Fibroblast of mammary gland (primary cell): ENCODE measurements at places on chromosomes 2 and 18.
A peak's percentile ranks its signal among the peaks of the same experiment; 100 is the strongest.

DNA sequence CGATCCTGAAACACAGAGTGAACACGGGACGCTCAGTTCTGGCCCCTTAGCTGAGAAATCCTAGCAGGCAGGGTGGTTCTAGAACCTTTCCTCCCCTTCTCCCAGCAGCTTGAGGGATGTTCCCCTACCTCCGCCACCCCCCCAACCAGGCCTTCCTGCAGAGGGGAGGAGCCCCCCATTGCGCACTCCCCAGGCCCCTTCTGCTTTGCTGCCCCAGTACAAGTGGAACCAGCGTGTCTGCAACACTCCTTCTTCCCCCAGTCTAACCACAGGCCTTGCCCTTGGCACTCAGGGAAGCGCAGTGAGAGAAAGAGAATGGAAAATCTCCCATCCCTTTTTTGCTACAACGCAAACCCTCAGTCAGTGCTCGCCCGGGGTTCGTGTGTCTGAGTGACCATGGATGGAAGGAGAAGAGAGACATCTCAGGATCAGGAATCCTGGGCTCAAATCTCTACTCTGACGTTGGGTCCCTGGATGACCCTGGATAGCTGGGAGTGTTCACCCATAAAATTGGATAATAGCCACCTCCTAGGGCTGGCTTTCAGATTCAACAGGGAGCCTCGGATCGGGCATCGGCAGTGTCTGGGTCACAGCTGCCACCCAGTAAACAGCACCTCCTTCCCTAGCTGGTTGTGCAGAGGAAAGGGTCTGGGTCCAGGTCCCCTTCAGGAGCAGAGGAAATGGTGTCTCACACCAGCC is 3.7 kb downstream of the NPPC start:
- DNase-seq, result no peak

DNA sequence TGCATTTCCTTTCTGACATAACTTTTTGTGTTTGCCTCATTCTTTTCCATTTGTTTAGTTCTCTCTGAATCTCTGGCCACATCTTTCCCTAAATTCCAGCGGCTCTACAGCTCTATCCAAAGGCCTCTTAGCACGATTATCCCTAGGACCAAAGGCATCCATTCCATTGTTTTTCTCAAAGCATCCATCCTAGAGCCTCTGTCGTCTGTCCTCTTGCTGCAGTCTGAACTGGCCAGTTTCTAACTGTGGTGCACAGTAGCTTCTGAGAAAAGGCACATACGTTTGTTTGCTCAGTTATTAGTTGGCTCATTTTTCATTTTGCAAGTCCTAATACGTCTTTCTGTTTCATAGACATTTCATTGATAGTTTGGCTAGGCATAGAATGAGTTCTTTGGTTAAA is 45.7 kb upstream of the TCF7L1 start:
- DNase-seq, result no peak

DNA sequence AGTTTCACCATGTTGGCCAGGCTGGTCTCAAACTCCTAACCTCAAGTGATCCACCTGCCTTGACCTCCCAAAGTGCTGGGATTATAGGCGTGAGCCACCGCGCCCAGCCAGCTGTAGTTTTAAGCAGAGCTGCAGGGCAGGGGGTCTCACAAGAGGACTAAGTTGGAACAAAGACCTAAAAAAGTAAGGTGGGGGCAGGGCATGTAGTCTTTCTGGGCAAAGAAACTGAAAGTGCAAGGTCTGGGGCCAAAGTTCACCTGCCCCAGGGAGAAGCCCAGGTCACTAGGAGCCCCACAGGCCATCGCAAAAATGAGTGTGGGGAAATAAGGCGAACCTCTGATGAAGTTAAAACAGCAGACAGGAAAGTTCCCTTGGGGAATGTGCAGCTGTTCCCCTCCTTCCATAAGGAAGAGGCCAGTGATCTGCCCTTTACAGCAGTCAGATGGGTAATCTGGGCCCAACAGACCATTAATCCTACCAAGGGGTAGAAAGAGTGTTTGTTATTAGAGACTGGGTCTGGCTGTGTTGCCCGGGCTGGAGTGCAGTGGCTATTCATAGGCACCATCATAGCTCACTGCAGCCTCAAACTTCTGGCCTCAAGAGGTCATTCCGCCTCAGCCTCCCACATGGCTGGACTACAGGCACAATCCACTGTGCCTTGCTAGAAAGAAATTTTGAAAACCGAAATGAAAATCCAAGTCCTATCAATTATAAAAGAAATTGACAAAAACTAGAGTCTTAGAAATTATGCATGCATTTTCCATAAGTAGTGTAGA is 2.8 kb downstream of the SCLY start:
- no peak for DNase-seq

DNA sequence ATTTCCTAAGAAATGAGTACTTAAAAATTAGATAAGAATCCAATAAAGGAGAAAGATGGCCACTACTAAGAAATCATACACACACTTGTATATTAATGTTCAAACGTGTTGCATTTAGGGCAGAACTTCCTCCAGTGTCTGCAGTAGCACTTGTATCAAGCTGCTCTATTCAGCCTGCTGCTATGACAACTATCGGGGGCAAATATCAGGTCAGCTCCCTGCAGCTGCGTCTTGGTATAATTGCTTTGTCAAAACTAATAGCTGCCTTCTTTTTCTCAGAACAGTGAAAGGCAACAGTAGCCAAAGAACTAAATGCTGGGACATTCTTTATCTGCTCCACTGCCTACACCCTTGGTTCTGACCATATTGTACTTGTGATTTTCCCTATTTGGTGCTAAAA is 300.7 kb downstream of the NOL4 start:
- no peak for DNase-seq

DNA sequence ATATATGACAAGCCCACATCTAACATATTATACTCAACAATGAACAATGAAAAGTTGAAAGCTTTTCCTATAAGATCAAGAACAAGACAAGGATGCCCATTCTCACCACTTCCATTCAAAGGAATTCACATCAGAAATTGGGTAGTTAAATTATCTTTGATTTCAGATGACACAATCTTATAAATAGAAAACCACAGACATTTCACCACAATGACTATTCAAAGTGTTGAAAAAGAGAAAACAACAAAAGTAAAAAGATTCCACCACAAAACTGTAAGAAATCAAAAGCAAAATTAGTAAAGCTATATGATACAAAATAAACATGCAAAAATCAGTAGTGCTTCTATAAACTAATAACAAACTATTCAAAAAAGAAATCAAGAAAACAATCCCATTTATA is 279.7 kb upstream of the MYT1L start:
- DNase-seq, result no peak

- DNase-seq, result peak; percentile 85
Observed at GRCh38 chr18:63832470-63832869, 55.0 kb upstream of the SERPINB2 start.

DNA sequence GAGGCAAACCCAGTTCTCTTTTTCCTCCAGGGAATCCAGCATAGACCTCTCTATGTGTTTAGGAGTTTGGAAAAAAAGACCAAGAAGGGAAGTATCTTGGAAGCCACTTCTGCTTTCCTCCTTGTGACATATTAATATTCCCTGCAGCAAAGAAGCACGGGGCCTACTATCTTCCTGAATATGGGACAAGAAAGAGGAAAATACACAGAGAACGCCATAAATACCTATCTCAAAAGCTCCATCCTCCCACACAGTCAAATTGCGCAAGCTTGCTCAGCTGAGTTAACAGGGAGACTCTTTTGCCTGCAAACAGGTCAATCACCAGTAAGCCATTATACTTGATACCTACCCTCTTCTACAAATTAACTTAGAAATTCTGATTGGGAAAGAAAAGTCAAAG is 16.7 kb upstream of the RAPH1 start:
- DNase-seq, result peak; percentile 54

GRCh38 chr2:2456721-2457120 is 125.6 kb upstream of the MYT1L start:
- peak; percentile 37 for DNase-seq

- no peak for DNase-seq
Observed at GRCh38 chr2:126253669-126254068, 402.3 kb upstream of the GYPC start.

DNA sequence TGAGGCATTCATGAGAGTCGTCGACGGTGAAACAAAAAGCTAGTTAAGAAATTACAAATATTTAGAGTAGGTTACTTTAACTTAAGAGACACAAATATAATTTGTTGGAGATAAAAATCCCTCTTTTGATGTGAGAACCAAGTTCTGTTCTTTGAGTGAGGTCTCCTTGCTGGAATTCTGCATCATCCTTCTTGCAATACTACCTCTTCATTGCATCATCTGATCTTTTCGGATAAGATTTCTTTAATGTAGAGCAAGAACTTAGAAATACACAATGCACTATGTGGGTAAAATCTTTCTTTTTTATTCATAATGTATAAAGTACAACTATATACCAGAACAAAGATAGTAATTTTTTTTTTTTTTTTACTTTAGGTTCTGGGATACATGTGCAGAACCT is 118.4 kb downstream of the ARL4C start:
- DNase-seq, result peak; percentile 61

- no peak for DNase-seq
Observed at GRCh38 chr2:119518401-119519056, 5.8 kb downstream of the SCTR start.

DNA sequence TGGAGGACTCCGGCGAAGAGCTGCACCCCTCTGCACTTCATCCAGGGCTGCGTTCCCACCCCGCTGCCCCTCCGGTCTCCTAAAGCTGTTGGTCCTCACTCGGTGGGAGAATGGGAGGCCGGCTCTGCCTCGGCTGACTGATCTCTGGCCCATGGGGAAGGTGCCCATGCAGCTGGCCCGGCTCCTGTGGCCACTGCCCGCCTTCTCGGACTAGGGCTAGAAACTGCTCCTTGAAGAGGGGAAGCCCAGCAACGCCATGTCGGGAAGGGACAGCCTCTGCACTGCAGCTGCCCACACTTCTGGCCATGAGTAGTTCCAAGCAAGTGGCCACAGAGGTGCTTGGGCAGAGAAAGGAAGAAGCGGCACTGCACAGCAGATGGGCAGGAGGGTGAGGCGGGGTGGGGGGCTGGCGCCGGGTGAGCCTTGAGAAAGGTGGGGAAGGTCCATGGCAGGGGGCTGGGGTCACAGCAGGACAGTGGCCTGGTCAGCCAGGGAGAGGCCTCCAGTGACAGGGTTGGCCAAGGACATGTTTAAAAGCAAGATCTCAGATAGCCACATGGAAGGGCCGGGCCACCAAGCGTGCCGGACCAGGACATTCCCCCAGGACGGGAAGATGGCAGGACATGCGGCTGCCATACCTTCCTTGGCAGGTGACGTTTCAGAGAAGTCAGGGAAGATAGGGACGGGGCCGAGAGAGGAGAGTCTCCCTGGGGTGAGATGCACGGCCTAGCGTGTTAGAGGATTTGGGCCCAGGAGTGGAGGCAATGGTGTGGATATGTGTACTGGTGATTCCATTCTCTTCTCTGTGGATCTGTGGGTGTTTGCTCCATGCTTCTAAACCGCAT is 158.8 kb upstream of the HDAC4 start:
- DNase-seq, result no peak

DNA sequence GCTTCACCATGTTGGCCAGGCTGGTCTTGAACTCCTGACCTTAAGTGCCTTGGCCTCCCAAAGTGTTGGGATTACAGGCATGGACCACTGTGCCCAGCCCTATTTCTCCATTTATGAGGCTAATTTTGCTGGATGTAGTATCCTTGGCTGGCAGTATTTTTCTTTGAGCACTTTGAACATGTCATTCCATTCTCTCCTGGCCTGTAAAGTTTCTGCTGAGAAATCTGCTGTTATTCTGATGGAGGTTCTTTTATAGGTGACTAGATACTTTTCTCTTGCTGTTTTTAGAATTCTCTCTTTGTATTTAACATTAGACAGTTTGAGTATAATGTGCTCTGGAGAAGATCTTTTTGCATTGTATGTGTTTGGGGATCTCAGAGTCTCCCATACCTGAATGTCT is 9.1 kb downstream of the RFTN2 start:
- DNase-seq, result no peak

DNA sequence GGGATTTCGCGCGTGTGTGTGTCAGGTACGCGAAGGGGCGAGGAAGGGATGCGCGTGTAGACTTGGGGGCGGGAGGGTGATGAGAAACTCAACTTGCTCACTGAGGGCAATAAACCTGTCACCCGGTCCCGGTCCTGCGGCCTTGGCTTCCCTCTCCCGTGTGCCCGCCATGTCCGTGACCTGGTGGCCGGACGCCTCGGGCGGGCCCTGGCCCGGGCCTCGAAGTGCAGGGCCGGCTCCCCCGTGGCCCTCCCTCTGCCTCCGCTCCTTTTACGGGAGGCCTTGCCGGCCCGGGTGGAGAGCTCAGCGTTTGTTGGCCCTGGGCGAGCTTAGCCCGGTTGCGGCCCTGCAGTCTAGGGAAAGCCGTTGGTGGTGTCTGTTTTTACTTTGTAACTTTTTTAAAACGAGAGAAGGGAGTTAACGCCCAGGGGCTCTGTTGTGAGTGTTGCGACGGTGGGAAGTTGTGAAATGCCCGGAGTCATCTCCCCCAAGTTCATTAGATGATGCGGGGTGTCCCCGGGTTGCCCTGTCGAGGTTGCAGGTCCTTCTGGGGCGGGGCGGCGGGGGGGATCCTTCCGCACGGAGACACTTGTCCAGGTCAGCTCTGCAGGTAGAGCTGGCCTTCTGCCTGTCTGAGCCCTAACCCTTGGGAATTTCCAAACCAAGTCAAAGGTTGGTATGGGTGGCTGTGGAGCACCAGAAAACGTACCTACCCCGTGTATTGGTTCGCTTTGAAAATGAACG is 883 bp downstream of the SMCHD1 start:
- peak; percentile 23 for DNase-seq
